ENCODE measurements at places on chromosomes 7 and 10.

DNA sequence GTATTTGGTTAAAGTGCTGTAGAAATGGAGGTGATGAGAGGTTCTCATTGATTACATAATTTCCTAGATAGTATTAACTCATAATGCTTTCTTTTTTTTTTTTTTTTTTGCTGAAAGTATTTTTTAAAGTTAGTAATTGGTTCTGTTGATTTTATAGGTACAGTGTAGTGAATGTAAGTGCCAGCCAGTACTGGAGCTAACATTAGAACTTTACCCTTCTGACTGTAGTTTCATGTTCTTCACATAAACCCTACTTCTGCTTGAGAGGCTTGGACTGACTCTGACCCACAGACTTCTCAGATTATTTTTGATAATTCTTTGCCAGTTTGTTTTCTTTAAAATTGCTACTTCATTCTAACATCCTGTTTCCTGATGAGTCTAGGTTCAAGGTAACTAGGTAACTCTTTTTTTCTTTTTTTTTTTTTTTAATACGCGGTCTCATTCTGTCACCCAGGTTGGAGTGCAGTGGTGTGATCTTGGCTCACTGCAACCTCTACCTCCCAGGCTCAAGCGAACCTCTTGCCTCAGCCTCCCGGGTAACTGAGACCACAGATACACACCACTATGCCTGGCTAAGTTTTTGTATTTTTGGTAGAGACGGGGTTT, 92.2 kb upstream of the OIT3 start:
- no peak for DNase-seq

DNA sequence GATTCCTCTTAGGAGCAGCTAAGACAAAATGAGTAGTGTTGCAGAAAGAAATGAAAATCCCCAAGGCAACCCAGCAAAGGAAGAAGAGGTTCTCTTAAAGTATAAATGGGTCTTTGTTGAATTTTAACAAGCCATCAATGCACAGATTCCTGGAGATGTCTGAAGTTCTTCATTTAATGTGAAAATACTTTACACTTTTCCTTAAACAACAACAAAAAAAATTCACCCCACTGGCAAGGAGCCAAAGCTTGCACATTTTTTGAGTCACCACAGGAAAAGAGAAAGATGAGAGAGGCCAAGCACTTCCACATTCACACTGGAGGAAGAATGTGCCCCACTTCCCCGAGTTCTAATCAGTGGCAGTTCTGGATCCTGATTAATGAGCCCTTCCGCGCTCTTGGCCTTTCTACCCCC, 286.4 kb upstream of the MEOX2 start:
- DNase-seq: no peak

DNA sequence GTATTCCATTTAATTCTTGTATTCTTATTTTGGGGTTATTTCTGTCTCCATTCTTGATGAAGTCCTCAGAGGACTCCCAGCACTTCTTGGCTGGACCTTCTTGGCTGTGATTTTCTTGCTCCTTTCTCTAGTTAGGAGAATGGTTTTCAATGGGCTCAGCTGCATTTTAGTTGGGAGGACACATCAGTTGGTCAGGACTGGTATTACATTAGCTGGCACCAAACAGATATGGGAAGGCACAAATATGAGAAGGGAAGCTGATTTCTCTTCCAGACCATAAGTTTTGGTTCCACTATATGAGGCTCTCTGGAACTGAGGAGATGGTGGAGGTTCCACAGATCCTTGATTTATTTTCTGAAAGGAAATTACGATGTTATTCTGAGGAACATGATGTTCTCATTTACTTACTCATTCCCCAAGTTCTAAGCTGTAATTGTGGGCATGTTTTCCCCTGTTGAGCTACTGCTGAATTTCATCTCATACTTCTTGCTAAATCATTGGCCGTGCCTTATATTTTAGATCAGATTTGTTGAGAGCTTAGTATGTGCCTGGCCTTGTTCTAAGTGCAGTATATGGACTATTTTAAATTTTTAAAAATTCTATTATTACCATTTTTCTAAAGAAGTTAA, 261.0 kb downstream of the THSD7A start:
- no peak for DNase-seq

DNA sequence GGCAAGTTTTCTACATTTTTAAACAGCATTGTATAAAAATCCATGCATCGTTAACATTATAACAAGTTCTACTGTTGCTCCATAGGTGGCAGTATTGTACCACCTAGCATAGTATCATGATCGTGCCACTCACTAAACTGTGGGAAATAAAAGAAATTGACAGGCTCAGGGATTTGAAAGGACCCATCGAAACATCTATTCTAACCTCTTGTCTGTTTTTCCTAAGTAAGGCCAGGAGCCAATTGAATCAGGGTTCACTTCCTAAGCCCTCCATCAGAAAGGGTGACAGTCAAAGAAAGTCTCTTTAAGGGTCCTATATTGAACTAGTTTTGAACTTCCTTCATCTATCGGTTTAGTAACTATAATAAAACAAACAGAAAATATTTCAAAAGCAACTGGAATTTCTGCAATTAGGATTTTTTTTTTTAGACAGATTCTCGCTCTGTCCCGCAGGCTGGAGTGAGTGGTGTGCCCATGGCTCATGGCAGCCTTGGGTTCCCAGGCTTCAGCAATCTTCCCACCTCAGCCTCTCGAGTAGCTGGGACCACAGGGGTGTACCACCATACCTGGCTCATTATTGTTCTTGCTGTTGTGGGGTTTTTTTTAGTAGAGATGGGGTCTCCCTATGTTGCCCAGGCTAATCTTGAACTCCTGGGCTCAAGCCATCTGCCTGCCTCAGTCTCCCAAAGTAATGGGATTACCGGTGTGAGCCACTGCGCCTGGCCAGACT, 9.4 kb downstream of the HACD1 start:
- DNase-seq: peak; percentile 45

GRCh38 chr7:76326646-76327233, 24.3 kb downstream of the HSPB1 start:
- no peak for DNase-seq

DNA sequence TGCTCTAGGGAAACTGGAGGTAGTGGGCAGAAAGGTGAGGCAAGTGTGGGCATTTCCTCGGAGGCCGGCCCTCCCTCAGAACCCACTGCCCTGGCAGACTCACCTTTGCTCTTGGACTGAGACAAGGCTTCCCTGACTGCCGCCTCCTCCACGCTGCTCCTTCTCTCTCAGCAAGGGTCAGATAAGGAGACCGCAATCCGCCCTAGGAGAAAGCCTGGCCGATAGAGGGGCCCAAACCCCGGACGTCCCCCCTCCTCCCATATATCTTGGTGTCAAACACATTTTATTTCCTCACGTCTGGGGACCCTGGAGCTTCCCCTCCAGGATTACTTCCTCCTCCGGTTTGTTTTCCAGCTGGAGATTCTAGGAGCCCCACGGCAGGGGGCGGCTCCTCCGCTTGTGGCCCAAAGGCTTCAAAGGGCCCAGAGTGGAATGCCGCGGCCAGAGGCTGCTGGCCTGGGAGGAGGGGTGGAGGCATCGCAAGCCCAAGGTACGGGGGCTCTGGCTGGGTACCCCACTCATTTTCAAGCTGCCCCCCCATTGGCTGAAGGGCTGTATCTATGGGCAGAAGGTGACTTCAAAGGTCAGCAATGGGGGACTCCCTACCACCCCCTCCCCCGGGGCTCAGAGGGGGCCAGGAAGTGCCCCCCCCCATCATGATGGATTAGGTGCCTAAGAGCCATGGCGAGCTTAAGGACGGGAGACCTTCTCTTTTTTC, 31.7 kb upstream of the LBX1 start:
- peak; percentile 57 for DNase-seq

GRCh38 chr10:131831561-131831960, 69.2 kb upstream of the PPP2R2D start:
- no peak for DNase-seq

GRCh38 chr10:48907730-48908129, 31.9 kb downstream of the LRRC18 start:
- no peak for DNase-seq

DNA sequence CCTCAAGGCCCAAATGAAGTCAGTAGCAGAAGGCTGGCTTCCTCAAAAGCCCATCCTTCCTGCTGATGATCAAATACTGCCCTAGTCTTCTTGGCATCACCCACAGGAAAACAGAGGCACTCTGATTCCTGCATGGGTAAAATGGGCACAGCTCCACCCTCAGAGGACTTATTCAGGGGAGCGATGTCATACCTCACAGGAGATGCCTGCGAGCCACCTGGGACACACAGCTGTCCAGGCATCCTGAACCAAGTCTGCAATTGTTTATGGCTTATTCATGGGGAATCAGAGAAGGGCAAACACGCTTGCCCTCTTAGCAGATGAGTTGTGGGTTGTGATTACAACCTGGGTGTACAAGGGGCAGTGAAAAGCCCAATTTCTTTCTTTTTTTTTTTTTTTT, 22.0 kb upstream of the LMTK2 start:
- DNase-seq: no peak

DNA sequence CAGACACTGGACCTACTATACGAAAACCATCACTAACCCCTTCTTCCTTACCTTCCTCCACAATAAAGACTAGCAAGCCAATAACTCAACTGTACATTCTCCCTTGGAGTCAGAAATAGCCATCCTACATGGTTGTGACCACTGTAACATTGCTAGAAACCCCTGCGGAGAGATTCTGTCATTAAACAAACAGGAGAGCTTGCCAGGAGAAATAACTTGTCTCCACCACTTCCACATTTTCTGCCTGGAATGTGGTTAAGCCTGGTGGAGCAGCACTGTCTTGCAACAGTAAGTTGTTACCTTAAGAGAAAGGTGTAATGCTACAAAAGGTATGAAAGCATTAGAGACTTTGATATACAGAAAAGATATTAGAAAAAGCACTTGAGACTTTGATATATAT, 45.8 kb downstream of the THSD7A start:
- DNase-seq: peak; percentile 42

DNA sequence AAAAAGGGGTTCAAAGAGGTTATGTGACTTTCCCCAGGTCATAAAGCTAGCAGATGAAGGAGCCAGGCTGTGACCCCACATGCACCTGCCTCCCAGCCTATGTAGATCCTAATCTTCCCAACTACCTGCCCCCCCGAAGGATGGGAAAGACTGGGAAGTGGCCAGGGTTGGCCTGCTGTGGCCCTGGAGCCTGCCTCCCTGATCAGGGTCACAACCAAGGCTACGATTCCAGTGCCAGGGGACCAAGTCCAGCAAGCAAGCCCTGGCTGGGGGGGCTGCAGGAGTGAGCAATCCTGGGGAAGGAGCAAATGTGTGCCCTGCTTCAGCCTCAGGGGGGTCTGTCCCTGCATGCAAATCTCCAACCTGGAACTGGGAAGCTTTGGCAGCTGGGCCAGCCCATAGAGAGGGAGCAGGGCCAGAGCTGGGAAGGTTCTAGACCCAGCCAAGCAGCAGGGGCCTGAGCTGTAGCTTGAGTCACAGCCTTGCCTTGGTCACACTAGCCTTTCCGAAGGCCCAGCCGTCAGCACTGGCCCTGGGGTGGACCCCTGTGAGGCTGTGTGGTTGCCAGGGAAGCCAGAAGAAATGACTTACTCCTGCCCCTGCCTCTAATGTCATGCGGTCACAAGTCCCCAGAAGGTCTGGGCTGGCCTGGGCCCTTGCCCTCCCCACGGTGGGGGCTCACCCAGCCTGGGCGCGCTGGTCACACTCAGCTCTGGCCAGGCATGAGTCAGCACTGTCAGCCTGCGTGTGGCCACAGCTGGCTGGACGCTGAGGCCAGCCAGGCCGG, 96.4 kb upstream of the ZMIZ1 start:
- DNase-seq: peak; percentile 47

- no peak for DNase-seq
These were observed 61.9 kb downstream of the MYL10 start for GRCh38 chr7:101567230-101567629.

DNA sequence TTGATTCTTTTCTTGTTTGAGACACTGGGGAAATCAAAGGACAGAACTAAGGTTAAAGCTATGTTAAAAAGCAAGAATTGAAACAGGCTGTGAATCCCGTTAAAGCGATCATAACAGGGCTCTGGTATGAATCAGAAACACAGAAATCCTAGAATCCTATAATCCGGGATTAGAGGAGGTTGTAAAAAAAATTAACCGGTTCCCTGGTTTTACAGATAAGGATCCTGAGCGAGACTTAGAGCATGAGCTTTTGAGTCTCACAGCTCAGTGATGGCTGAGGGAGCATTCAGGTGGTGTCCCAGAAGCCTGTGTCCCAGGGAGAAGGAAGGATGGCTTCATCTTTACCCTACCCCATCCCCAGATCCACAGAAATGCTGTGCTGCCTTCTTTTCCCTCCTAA, 461.3 kb downstream of the PAXIP1 start:
- DNase-seq: no peak

- no peak for DNase-seq
These were observed 360.6 kb upstream of the ADARB2 start for GRCh38 chr10:2097937-2098336.

DNA sequence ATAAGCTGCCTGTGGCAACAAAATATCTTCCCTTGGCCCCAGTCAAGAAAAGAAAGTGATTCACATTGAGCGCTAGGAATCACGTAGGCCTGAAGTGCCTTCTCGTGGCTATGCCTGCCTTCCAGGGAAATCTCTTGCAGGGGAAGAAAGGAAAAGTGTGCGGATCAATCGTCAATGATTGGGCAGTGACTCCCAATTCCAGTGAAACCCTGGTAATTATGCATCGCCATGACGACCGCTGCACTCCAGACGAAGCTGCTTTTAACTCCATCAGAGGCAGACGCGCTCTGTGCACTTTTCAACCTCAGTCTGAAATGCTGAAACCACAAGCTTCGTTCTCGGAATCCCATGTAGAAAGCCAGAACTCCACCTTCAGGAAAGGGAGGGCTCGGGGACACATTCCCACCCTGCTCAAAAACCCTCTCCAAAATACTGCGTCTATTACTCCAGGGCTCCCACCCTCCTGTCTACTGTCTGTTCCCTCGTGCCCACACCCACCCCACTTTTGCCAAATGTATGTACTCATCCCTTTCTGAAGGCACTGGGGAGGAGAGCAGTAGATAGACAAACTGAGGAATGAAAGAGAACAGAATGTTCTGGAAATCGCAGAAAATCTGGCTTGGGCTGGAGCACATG, 24.2 kb upstream of the PRKAG2 start:
- DNase-seq: no peak

- no peak for DNase-seq
These were observed 50.5 kb upstream of the TCF7L2 start for GRCh38 chr10:112899391-112900065.

GRCh38 chr10:74502963-74503608, 323.3 kb upstream of the KAT6B start:
- DNase-seq: no peak

- DNase-seq: no peak
These were observed 270.6 kb downstream of the TWIST1 start for GRCh38 chr7:18846765-18847215.

GRCh38 chr7:140232957-140233917, 56.5 kb upstream of the KDM7A start:
- no peak for DNase-seq

DNA sequence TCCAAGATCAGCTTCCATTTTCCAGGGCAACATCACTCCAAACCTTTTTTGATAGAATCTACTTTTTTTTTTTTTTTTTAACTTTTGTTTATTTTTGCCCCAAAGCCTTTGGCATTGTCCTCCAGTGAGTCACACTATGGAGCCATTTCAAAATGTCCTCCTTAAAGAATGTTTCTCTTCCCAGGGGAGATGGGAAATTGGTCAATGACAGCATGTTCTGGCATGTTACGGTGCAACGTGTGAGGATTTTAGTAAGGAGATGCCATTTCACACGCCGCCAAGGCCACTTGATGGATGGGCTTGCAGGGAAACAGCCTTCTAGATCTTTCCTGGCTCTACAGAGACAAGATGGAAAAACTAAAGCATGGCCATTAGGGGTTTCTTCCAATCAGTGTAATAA, 30.7 kb upstream of the TRIL start:
- no peak for DNase-seq

Data from iPS-NIHi11 (cell line).